GM12865 (cell line): ENCODE measurements at places on chromosomes 12 and 14.

DNA sequence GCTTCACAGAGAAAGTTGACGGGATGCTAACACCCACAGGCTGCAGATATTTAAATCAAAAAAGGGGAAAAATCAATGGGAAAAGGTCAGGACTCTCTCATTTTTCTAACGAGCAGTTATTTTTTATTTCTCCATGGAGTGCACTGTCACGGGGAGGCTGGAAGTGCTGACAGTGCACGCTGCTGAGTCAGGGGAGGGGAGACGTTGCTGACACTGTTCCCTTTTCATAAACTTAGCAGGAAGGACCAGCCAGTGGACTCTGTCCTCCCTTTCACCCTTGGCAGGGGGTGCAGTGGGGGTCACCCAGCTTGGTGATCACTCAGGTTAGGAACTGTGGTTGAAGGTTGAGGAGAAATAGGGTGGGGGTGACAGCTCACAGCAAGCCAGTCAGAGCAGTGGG, 65.6 kb upstream of the FUT8 start:
- DNase-seq, result no peak

- no peak for DNase-seq
Observed at GRCh38 chr12:68342966-68343365, 10.8 kb upstream of the MDM1 start.

DNA sequence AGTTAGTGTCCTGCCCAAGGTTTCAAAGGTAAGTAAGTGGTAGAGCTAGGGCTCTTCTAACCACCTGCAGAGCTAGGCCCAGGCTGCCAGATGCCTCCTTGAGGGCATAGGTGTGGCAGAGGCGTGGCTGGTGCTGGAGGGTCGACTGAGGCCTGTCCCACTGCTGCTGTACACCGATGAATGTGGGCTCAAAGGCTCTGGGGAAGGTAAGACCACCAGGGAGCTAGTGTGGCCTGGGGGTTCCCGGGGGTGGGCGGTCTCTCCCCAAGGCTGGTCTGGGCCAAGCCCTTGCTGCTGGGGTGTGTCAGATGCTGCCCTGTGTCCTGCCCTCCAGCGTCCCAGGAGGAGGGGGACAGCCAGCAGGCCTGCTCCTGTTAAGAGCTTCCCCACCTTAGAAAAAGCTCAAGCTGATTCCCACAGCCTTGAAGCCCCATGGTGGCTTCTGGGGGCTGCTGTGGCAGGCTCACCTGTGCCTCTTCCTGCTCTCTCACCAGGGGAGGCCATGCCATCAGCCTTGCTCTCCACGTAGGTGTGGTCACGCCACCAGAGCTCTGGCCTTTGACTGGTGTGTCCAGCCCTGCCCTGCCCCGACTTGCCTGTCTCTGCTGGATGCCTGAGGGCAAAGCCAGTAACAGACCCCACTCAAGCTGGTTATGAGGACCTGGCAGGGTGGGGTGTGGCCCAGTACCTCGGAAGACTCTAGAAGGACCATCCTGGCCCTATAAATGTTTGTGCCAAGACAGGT, 36.8 kb downstream of the SH2B3 start:
- DNase-seq, result no peak

GRCh38 chr14:20684662-20685456, 499 bp downstream of the RNASE4 start:
- no peak for DNase-seq
